ENCODE measurements at places on chromosomes 5 and 9.

DNA sequence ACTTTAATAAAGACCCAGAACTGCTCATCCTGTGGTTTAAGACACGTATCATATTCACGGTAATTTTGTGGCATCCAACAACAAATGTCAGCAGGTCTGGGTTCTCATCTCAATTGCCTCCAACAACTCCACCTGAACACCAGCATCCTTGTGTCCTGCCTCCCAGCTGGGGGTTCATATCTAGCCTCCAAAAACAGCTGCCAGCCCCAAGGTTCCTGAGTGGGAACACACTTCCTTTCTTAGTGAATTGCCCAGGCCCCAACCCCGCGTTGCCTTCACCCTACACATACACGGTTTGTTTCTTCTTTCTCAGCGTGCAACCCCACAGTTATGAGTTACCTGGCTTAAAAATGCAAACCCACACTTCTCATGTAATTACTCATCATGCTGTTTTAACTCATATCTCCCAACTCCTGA, 77.9 kb downstream of the SEMA4D start:
- no peak for DNase-seq

GRCh38 chr5:172733131-172733973, 37.6 kb downstream of the DUSP1 start:
- DNase-seq, result no peak

DNA sequence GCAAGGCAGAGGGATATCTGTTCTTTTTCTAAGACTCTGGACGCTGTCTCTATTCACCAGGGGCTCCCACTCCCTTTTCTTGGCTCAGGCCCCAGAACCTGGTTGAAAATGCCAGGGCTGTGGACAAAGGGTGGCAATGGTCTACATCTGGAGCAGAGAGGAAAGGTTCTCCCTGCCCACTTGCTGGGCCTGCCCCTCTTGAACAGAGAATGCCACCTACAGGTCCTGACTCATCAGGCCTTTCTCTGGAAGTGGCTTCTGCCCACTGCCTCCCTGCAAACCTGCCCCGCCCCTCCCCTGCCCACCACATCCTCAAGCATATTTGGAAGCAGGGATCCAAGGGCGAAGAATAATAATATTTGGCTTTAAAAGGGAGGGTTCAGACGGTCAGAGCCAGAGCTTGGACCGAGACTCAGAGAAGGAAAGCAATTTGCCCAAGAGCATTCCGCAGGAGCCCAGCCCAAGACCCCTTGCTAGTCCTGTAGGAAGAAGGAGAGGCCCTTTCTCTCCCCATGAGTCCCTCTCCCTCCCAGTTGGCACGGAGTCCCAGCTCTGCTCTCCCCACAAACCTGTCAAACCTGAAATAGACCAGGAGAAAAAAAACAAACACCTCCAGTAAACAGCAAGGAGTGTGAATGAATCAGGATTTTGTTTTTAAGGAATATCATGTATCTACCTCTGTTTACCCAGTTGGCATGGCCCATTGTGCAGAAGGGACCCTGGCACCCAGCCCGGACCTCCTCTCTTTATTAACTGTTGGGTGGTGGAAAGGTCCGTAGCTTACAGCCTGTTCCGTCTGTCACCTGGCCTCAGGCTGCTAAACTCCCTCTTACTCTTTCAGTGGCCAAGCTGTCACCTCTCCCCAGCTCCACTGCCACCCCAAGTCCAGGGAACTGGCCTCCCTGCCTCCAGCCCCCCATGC, 37.7 kb upstream of the STXBP1 start:
- no peak for DNase-seq

DNA sequence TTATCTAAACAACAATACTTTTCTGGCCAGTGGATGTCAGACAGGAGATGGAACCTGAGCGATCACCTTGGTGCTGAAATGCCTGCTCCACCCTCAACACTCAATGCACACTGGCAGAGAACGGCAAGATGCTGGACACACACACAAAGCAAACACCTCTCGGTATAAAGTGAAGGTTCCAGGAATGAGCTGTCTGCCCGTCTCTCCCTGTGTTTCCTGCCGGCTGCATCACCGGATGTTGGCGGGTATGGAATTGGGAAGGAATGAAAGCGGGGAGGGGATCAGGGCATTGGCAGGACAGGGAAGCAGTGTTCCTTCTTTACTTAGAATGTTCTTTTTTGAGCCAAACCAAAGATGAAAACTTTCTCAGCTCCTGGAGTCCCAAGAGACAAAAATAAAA, 59.2 kb downstream of the MED10 start:
- no peak for DNase-seq

DNA sequence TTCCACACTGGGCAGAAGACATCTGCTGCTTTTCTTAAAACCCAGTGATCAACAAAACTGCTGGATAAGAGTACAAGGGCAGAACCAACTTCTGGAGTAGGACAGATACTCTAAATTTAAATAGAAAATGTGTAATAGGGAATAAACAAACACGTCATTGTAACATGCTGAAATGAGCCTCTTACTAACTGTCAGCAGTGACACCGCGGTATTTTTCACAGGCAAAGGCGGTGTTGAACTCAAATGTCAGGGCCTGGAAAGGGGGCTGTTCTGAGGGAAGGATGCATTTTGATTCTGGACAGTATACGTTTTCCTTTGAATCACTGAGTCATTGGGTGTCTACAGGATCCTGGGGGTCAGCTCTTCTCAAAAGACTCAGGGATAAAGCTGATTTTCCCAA, 73.5 kb downstream of the OTULIN start:
- DNase-seq, result no peak

DNA sequence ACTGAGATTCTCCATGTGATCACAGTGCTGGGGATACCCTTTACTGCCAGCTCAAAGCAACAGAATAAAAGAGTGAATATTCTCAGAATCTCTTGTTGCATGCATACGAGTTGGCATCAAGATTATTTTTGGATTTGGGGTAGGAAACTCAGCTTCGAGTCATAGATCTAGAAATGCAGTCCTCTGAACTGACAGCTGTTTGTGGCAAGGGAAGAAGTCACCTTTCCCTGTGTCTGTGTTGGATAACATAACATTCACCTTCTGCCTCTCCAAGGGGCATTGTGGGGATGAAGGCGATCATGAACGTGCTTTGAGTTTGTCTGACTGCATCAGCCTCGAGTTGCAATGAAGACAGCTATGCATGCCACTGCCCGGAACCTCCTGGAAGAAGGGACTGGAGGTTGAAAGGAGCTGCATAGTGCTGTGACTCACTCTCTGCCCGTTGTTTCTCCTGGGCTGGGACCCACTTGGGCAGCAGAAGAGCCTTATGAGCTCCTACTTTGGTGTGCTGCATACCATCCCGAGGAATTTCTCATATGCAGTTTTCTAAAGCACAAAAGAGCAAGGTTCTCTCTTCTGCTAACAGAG, 231.7 kb downstream of the ARHGAP26 start:
- DNase-seq, result no peak

DNA sequence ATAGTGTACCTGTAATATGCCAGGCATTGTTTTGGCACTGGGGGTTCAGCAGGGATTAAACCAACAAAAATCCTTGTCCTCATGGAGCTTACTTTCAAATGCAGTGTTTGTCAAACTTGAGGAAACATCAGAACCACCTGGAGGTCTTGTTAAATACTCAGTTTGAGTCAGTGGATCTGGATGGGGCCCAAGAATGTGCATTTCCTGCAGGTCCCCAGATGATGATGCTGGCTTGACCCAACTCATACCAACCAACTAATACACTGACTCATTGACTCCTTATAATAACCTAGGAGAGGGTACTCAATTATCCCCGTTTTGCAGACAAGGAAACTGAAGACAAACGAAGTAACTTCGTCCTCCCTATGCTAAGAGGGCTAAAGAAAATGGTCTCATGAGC, 11.3 kb downstream of the WWC1 start:
- DNase-seq, result no peak

DNA sequence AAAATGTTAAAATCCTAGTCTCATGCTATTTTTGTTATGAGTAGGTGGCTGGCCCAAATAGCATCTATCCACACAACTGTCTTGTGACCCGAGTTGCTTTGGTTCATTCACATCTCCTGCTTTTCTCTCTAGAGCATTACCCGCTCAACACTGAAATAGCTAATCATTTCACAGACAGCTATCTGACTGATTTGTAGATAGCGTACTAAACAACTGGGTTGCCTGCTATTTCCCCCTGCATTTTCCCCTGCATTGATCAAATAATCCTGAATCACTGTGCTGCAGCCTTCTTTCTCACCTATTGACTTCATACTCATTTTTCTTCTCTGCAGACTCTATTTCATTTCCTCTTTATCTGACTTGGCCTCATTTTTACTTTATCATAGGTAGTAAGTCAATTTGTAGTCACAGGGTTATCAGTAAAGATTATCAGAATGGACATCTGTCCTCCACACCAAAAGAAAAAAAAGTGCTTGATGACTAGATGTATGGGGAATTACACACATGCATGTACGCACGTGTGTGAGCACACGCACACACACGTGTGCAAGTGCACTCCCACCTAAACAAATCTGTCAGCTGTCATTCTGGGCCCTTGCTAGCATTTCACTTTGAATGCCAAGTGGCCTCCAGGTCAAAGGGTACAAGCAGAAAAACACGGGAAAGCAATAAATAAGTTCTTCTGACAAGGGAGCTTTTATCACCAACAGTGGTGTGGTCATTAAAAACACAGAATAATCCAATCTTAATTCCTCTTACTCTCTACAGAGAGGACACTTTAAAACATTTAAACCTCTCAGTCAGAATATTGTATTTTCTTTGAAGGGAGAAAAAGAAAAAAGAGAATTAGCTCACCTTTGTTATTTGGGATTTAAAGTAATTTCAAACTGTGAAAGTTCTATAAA, 501.6 kb downstream of the EFNA5 start:
- no peak for DNase-seq

- no peak for DNase-seq
These were observed 598.2 kb upstream of the KLF4 start for GRCh38 chr9:108087781-108088180.

DNA sequence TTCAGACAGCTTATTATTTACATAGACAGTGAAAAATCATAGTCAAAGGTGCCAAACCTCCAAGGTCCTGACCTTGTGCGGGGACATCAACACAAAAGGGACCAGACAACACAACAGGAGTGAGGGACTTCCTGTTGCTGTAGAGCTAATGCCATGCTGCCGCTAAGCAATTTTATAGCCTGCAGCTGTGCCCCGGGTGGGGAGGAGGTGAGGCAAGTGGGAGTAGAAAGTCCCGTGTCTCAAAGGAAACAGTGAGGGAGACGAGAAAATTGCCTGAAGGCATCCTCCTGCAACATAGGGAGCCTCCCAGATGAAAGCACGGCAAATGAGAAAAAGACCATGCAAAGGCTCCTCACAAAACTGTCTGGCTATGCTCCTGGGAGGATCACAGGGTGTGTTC, 58.8 kb downstream of the CAAP1 start:
- no peak for DNase-seq

DNA sequence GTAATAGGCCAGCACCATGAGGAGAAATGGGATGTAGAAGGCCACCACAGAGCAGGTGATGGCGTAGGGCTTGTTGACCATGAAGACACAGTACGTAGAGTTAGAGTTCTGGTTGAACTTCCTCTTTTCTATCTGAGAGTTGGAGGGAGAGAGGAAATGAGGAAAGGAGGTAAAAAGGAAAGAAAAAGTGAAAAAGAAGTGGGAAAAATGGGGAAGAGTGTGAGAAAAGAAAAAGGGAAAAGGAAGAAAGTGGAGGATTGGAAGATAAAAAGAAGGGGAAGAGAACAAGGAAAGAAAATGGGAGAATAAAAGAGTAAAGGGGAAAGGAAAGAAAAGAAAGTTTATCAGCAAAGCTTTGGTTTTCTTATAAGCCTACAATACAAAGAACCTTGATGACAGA, 126.1 kb downstream of the FBXO38 start:
- DNase-seq, result no peak

- DNase-seq, result no peak
These were observed 92.2 kb upstream of the ADAMTS19 start for GRCh38 chr5:129367883-129368282.

GRCh38 chr5:77430726-77431125, 61.4 kb downstream of the WDR41 start:
- DNase-seq, result no peak

DNA sequence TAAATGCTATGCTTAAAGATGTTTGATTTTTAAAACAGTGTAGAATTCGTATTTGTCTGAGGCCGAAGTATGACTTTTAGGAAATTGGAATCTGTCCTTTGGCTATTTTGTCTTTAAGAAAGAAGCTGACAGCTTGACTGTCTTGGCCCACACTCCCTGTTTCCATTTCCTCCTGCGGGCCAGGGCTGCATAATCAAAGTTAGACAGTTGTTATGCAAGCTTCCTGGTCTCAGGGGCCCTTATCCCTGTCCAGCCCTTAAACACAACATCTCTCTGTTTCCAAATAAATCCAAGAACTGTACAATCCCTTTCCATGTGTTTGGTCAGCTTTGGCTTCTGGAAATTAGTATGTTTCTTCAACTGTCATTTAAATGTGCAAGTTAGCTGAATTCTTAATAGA, 54.6 kb upstream of the ECM2 start:
- DNase-seq, result no peak

DNA sequence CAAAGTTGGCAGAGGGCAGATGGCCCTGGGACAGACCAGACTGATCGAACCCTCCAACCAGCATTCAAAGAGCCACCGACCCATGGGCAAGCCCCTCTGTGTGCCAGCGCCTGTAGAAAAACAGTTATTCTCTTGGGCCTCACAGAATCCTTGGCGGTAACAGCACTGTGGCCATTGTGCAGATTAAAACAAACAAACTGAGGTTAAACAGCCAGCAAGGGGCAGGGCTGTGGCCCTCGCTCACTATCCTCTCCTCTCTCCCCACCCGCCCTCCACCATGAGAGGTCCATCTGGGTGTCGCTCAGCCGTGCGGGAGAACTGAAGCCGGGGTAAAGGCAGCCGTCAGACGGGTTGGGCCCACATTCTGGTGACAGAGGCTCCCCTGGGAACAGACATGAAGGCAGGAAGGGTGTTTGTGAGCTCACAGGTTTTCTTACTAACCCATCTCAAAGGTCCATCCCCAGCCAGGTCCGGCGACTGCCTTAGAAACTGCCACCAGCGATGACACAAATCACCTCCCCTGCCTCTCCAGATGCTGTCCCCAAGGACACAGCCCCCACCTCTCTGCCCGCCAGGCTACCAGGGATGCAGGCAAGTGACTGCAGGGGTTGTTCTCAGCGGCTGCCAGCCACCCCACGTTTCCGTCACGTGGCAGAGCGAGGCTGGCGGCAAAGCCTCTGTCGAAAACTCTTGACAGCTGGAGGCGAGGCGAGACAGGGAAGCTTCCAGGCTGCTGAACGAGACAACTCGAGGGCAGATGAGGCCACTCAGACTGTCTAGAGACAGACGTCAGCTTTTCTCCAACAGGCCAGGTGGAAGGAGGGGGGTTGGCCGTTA, 75.8 kb upstream of the SARDH start:
- DNase-seq, result no peak

DNA sequence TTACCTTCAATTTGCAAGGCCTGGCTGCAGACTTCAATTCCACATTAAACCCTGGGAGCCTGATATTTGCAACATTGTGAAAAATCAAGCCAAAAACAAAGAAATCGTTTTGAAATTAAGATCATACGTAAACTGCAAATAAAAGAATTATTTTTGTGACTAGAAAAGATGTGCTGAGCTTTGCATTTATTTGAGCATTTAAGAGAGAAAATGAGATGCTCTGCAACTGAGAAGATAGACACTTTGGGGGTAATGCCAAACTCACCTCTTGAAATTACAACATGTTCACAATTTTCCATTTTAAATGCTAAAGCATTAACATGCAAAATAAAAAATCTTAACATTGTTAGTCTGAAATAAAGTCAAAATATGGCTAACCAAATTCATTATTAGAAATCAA, 46.6 kb downstream of the CSNK1A1 start:
- no peak for DNase-seq

GRCh38 chr5:171678646-171679045, 107.0 kb upstream of the SMIM23 start:
- no peak for DNase-seq

GRCh38 chr9:34630402-34631154, 1.7 kb upstream of the ARID3C start:
- no peak for DNase-seq

- DNase-seq, result no peak
These were observed 117.0 kb upstream of the FBXL7 start for GRCh38 chr5:15383021-15383420.

Data from activated naive CD4-positive, alpha-beta T cell (primary cell).